ENCODE measurements at places on chromosomes 13 and 19.
A peak's percentile ranks its signal among the peaks of the same experiment; 100 is the strongest.

- DNase-seq, result peak; percentile 96
Observed at GRCh38 chr19:40529093-40529954, 47.3 kb upstream of the SHKBP1 start.

- no peak for DNase-seq
Observed at GRCh38 chr13:92135509-92135908, 737.1 kb downstream of the GPC5 start.

- DNase-seq, result no peak
Observed at GRCh38 chr13:97892717-97893116, 60.8 kb upstream of the IPO5 start.

DNA sequence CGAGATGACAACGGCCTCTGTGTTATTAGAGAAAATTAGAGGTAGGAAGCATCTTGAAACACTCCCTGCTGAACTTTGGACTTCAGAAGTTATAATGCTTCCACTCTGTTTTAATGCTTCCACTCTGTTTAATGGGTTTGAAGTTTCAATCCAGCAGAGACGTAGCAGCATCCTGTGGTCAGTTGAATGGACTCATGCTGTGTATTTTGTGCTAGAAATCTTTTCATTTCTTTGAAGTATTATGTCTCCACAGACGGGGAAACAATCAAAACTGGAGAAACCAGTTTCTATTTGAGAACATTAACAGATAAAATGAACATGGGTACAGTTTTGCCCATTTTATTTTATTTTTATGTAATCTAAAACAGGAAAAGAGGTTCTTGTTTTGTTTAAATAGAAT, 1736.2 kb downstream of the SLITRK5 start:
- DNase-seq, result no peak

DNA sequence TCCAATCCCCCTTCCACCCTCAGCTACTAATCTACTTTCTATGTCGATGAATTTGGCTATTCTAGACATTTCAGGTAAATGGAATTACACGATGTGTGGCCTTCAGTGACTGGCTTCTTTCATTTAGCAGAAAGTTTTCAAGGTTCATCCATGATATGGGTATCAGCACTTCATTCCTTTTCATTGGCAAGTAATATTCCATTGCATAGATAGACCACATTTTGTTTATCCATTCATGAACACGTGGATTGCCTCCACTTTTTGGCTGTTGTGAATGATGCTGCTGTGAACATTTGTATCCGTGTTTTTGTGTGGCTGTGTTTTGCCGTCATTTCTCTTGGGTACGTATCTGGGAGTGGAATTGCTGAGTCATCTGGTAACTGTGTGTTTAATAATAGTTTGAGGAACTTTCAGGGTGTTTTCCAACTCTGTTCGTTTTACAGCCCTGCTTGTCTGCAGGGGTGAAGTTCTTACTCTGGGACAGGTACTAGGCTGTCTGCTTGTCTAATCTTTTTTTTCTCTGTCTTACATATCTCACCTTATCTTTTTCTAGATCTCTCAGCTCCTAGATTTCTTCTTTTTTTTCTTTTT, 32.5 kb downstream of the MARK4 start:
- DNase-seq, result no peak

GRCh38 chr13:28494778-28495537, at the start of gene FLT1:
Gene FLT1 (minus strand): TSS chr13:28495128. CDS start chr13:28494843, 285 bp downstream.
- DNase-seq, result peak; percentile 38

- DNase-seq, result peak; percentile 99
Observed at GRCh38 chr19:41373993-41374392, 2.3 kb upstream of the TMEM91 start.

GRCh38 chr13:76929320-76929719, 19.0 kb upstream of the ACOD1 start:
- no peak for DNase-seq

DNA sequence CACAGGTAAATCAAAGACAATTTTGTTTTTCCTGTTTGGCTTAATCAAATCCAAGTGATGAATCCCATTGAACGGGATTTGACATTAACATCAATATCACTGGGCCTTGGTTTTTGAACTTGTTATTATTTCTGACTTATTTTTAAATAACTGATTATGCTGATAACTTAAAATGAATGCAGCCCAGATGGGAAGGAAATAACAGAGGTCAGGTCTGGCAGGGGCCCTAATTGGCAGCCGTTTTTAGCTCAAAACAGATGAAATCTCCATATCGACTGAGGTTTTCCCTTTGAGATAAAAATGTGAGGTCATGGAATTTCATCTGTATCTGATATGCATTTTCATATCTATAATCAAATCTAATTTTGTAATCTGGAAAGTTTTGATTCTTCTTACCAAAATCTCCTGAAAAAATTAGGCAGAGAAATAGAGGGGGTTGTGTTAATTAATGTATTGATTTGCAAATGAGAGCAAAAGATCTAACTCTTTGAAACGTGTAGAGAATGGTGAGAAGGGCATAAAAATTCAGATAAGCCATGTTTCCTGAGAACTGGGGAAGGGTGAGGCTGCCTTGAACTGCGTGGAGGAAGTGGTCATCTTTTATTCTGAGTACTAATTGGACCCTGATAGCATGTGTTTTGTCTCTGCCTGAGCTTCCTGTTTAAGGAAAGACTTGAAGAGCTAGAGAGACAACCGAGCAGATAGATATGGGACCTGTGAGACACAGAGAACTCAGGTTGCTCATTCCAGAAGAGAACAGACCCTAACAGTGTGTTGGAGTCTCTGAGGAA, 98.2 kb upstream of the C1QTNF9B start:
- DNase-seq, result no peak

- DNase-seq, result peak; percentile 36
Observed at GRCh38 chr13:108227651-108228272, 9.6 kb downstream of the ABHD13 start.
